ENCODE measurements at places on chromosomes 5 and 9. TPM values are rescaled to one million over a fixed set of nuclear protein-coding genes. Genes with fewer than 3 reads are reported as not detected.
A peak's percentile ranks its signal among the peaks of the same experiment; 100 is the strongest.

SLC25A2 gene
- total RNA-seq, result 1.9 TPM

SPATA6L gene
- total RNA-seq, result 0.59 TPM

VDAC1 gene
- 132 TPM for total RNA-seq

SLC34A3 gene
- not detected for total RNA-seq

SPATA31E1 gene
- total RNA-seq, result 0.71 TPM

ITGA1 gene
- 0.96 TPM for total RNA-seq

DNA sequence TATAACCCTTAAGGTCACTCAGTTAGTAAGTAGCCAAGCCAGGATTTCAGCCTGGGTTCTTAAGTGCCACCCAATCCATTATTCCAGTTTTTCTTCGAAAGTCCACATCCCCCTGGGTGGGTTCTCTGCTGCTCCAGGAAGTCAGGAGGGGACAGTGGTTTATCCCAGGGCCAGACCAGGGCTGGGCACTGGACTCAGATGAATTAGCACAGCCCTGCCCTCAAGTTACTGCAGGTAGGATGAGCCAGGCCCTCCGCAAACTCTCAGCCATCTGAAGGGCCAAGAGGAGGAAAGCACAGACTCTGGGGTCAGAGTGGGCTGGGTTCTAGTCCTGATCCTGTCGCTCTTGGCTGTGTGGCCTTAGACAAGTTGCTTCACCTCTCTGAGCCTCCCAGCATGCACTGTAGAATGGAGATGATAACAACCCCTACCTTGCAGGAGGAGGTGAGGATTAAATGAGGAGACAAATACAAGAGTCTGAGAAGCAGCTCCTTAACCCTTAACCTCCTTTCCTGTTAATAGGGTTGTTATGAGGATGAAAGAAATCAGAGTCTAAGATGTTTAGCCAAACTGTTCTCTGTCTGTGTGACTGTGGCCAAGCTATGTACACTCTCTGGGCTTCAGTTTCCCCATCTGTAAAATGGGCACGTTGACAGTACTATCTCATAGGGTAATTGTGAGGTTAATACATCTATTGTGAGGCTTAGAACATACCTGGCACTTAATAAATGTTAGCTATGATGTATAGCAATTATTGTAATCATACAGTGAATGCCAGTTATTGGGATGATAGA, 6.8 kb upstream of the NEURL1B start:
- no peaks in the 10 kb centered on the region for H3K4me1 ChIP-seq
- H3K36me3 ChIP-seq, result no peaks in the 10 kb centered on the region
- H3K27me3 ChIP-seq, result peaks cover 5% of the 10 kb centered on the region
- H3K27ac ChIP-seq, result no peak overlapping the region

DNA sequence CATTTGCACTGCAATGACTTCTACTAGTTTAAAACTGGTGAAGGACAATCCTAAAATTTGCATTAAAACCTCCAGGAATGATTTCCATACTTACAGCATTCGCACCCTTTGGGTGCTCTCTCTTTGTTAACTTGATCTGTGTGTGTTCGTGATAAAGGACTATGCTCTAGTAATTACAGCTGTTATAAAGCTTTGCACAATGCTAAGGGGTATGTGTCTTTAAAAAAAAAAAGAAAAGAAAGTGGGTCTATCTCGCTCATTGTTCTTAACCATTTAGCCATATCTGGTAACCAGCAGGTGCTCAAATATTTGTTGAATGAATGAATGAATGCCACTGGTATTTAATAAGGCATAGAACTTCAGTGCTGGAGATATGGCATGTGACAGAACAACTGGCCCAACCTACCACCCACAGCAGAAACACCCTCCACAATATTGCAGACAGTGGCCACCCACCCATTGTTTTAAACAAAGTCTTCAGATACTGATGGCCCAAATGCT, 8.7 kb downstream of the TRIM36 start:
- no peak overlapping the region for H3K4me3 ChIP-seq
- H3K36me3 ChIP-seq, result peaks cover 19% of the 10 kb centered on the region
- H3K27me3 ChIP-seq, result peaks cover 1% of the 10 kb centered on the region
- no peak for DNase-seq
- no peaks in the 10 kb centered on the region for H3K4me1 ChIP-seq

GRCh38 chr9:7899753-7900152, 100.2 kb upstream of the DMAC1 start:
- no peak for DNase-seq
- no peaks in the 10 kb centered on the region for H3K36me3 ChIP-seq
- no peaks in the 10 kb centered on the region for H3K4me1 ChIP-seq
- no peak overlapping the region for H3K27ac ChIP-seq

GRCh38 chr5:91164424-91164823, 218.7 kb downstream of the ARRDC3 start:
- H3K36me3 ChIP-seq, result no peaks in the 10 kb centered on the region
- H3K4me3 ChIP-seq, result no peak overlapping the region
- no peaks in the 10 kb centered on the region for H3K27me3 ChIP-seq
- no peak for DNase-seq
- no peaks in the 10 kb centered on the region for H3K4me1 ChIP-seq
- H3K27ac ChIP-seq, result no peak overlapping the region

DNA sequence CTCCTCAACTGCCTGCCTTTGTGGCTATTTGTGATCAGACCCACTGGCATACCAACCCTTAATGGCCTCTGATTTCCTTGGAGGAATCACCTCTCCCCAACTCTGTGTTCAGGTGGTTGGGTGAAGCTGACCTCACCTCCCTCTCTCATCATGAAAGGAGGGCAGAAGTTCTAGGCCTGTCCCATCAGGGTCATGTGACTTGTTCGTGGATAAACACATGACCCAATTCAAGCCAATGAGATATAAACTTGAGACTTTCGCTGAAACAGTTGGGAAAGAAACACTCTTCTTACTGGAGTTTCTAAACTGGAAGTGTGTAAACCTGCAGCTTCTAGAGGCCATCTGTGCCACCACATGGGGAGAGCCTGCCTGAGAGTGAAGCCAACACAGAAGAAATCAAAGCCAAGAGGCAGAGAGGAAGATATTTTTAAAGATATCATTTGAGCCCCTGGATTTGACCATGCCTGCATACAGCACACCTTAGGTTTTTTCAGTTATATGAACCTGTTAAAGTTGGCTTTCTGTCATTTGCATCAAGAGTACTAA, 5.8 kb downstream of the GABBR2 start:
- H3K4me1 ChIP-seq, result peaks cover 32% of the 10 kb centered on the region
- H3K27me3 ChIP-seq, result peaks cover 6% of the 10 kb centered on the region
- peak overlapping the region; percentile 46 for H3K27ac ChIP-seq
- no peak for DNase-seq
- no peaks in the 10 kb centered on the region for H3K36me3 ChIP-seq

- H3K36me3 ChIP-seq, result peaks cover 4% of the 10 kb centered on the region
- no peak overlapping the region for H3K27ac ChIP-seq
- peaks cover 2% of the 10 kb centered on the region for H3K27me3 ChIP-seq
- peak; percentile 91 for DNase-seq
Observed at GRCh38 chr9:129131300-129132145, 20.3 kb downstream of the PTPA start.

DNA sequence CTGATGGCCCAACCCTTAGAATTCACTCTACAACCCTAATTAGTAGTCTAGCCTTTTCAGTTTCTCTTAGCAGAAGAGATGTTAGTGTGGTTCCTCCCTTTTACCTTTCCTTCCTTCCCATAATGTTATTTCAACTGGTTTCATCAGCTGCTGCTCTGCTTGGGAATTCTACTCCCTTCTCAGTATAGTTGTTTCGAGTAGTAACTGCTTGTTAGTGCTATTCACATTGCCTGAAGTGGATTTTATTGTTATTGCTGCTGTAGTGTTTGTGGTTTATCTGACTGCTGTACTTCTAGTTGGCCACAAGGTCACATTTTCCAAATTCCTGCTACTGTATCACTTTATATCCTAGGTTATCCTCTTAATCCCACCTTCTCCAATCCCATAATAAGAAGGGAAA, 29.7 kb downstream of the SMIM15 start:
- H3K36me3 ChIP-seq, result no peaks in the 10 kb centered on the region
- DNase-seq, result no peak
- H3K4me1 ChIP-seq, result peaks cover 6% of the 10 kb centered on the region
- no peak overlapping the region for H3K4me3 ChIP-seq
- no peak overlapping the region for H3K27ac ChIP-seq
- peaks cover 2% of the 10 kb centered on the region for H3K27me3 ChIP-seq

GRCh38 chr9:122339579-122339978, 31.2 kb upstream of the PTGS1 start:
- H3K4me3 ChIP-seq, result peak overlapping the region; percentile 10
- peaks cover 4% of the 10 kb centered on the region for H3K4me1 ChIP-seq
- H3K36me3 ChIP-seq, result no peaks in the 10 kb centered on the region
- peaks cover 2% of the 10 kb centered on the region for H3K27me3 ChIP-seq
- no peak overlapping the region for H3K27ac ChIP-seq

DNA sequence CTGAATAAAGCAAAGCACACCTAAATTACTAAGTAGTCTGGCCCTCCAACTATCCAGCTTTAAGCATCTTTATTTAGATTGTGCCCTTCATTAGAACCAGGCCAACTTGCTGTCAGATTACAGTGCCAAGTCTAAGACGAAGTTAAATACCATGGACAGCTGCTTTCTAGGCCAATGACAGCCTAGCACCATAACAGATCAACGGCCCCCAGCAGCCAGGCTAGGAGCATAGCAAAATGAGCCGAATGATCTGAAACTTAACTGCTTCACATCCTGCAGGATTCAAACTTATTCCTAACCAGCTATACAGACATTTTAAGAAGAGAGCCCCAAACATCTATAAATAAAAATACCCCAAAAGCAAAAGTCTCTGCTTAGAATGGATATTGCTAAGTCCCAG, 6.8 kb downstream of the SLC24A2 start:
- H3K27ac ChIP-seq, result no peak overlapping the region
- no peaks in the 10 kb centered on the region for H3K4me1 ChIP-seq
- DNase-seq, result no peak
